ENCODE measurements at places on chromosomes 7 and 10.

DNA sequence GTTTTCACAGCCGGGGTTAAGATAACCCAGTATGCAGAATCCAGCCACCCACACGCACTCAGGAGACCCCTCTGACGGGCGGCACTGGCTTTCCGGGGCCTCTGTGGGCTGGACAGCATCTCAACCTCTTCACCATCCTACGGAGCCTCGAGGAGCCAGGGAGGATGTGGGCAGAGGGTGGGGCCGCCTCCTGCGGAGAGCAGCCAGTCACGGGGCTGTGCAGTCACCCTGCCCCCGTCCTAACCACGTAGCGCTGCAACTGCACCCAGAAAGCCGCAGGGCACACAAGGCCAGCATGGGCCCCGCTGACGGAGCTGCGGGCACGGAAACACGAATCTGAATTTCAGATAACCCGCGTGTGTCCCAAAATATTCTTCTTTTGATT lies 270.3 kb downstream of the ELFN1 start:
- no peak for DNase-seq

DNA sequence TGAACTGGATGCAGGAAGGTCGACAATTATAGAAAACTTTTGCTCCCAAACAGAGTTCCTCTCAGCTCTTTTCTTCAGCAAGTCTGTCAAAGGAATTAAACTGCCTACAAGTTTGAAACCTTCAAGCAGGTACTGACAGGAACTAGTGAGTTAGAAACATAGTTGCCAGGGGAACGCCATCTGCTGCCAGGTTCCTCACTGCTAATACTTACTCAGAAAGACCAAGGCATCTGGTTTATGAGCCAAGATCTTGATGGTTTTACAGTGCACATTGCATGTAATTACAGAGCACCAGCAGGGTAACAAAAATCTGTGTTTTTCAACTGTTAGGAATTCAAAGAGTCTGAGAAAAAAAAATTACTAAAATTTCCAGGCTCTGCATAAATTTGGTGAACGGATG lies 300.0 kb upstream of the NRG3 start:
- DNase-seq, result no peak

- DNase-seq, result no peak
Measured at GRCh38 chr7:92366730-92367129, 80.6 kb upstream of the GATAD1 start.

DNA sequence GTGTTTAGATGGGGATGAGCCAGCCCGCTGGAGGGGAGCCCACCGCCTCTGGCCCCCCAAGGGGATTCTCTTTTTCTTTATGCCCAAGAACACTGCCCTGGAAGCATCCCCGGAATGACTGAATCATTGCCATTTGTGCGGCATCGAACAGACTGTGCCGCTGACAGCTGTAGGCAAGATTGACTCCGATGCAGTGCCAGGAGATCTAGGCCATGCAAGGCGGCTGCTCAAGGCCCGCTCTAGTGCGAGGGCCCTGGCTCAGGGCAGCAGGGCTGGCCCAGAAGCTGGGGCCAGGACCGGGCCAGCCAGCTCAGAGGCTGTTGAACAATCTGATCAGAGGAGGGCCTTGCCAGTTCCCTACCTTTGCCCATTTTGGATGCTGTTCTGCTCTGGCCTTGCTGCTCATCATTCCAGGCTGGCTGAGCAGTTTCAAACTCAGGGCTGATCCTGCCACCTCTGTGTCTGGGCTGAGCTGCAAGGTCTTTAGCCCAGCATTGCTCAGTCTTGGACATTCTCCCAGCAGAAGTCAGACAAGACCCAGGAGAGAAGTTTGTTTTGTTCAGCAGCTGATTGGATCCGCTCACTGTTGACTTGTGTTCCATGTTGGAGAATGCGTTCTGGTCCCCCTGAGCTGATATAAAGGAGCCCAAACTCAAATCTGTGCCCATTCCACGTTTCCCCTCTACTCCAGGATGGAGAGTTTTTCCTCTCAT lies 485.3 kb upstream of the GALNT17 start:
- no peak for DNase-seq

GRCh38 chr7:72015136-72015535 lies 397.0 kb downstream of the CALN1 start:
- DNase-seq, result no peak

- no peak for DNase-seq
Measured at GRCh38 chr7:107394831-107395230, 75.0 kb upstream of the GPR22 start.

- DNase-seq, result no peak
Measured at GRCh38 chr10:69578508-69578991, 5.3 kb upstream of the NEUROG3 start.

DNA sequence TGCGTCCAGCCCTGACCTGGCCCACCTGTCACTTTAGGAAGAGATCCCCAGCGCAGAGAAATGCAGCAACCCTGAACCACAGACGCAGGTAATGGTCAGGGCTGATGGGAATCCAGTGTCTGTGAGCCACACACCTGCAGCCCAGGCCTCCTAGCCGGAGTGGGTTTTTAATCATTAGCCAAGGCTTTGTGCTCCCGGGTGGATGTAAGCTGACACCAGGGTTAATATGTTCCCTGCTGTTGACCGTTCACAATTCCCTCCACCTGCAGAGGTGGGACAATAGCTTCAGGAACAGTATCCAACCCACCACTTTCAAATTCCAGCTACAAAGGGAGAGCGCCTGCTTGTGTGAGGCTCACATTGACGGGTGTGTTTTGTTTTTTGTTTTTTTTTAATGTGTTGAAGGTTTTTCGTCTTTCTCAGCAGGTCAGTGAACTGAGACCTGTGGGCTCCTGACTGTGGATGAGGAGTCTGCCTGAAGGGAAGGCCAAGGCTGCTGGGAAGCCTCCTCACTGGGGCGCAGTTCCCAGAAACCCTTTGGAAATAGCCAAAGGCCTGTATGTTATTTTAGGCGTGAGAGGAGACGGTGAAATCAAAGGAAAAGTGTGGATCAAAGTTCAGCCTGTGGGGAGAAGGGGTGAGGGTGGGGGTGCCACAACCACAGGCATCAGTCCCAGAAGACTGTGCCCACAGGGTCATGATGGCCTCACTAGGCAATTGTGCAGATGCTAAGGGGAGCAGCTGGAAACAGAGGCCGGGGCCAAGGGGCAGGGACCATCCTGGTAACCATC lies 111.1 kb downstream of the TNS3 start:
- DNase-seq, result no peak

DNA sequence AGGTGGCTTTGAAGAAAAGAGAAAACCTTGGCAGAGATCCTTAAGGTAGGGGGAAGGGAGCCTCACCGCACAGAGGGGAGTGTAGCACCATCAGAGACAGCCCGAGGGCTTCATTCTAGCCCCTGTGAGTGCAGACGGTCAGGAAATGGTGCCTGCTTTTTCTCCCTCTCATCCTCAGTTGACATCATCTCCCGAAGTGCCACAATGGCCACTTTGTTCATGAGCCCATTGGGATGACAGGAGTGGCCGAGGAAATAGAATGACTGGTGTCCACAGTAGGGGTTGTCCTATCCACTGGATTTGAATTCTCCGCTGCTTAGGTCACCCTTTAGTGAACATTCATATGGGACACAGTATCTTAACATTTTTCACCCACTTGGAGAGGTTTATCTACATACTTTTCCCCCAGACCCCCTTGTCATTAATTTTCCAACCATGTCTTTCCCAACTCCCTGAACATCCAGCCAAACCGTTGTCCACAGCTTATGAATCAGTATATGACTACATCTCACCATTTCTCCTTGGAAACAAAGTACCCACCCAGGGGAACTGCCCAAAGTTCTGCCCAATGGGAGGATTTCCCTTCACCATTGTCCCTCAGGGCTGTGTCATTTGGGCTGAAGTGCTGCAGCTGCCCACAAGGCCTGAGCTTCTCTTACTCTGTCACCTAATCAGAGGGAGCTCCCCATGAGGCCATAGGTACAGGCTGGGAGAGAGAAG lies 108.8 kb downstream of the ADCY1 start:
- no peak for DNase-seq

DNA sequence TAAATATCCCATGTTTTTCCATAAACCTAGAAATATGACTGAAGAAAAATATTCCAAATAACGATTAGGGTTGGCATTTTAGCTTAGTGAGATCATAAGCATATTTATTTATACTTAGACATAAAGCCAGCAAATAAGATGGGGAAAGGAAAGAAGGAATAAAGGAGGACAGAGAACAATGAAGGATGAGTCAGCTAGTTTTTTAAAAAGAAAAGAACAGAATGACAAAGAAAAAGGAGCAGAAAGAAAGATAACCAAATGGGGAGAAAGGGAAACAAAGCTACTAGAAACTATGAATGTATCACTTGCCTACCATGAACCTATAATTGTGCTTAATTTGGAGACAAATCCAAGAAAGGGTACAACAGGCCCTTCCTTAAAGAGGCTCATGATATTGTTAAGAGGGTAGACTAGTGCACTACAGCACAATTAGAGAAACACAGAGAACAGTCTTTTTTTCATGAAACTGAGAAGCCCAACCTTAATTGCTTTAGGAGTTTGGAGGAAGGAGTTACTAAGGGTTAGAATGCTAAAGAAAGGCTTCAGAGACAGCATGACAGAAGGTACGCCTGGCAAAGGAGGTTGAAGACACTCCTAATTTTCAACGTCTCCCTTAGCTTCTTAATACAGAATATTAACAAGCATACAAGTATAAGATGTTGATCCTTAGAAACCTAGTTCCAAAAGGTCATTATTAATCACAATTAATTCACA lies 23.9 kb downstream of the HERPUD2 start:
- DNase-seq, result no peak

- DNase-seq, result no peak
Measured at GRCh38 chr10:50501478-50501877, 122.3 kb downstream of the SGMS1 start.

DNA sequence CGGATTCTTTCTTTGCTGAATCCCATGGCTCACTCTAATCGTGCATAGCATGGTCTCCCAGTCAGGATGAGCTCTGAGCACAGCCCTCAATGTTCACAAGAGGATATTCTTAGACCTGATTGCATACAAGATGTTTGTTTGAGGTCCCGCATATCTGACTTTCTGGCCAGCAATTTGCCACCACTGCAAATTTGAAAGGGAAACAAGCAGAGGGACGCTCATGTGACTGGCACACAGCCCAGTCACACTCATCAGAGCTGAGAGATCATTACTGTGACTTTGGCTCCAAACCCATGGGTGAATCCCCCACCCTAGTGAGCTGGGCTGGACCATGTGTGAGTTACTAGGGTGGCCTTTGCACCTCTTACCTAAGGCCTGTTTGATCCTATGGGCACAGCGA lies 9.9 kb downstream of the TAS2R41 start:
- DNase-seq, result no peak

DNA sequence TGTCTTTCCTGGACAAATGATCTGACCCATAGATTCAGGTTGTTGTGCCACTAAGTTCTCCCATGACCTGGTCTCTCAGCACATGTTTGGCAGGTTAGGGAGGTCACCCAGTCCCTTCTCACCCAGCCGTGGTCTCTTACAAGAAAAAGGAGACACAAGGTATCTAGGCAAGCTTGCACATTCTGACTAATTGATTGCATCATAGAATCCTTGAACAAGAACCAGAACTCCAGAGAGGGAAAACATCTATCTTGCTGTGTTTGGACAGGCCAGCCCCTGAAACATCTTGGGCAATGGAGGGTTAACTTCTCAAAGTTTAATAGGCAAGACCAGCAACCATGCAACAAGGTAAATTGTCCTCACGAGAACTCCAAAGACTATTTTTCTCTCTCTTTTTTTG lies 8.5 kb upstream of the HK1 start:
- no peak for DNase-seq

- no peak for DNase-seq
Measured at GRCh38 chr7:35617041-35617440, 77.9 kb downstream of the HERPUD2 start.

GRCh38 chr7:132063800-132064199 lies 507.4 kb upstream of the PODXL start:
- DNase-seq, result no peak

GRCh38 chr10:95663496-95663895 lies 7.0 kb upstream of the ALDH18A1 start:
- DNase-seq, result no peak

DNA sequence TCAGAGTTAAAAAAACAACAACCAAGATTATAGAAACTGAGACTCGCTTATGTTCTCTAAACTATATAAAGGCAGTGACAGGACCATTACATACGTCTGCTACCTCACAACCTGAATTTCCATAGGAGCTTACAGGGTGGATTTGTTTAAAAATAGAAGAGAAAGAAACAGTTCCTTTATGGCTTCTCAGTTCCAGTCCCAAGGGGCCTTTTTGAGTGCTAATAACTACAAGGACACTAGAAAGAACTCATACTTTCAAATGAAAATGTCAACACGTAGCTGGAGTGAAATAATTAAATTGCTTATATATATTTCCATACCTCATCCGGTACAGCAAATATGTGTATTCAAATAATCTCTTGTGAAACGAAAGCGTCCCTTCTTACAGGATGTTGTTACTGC lies 19.7 kb downstream of the TSPAN12 start:
- DNase-seq, result no peak
